Right hindlimb (tissue), 1 donor: ENCODE measurements at places on chromosomes 2 and 18.

GRCh38 chr18:25976554-25976953 is 113.9 kb downstream of the SS18 start:
- DNase-seq: peak; percentile 56

DNA sequence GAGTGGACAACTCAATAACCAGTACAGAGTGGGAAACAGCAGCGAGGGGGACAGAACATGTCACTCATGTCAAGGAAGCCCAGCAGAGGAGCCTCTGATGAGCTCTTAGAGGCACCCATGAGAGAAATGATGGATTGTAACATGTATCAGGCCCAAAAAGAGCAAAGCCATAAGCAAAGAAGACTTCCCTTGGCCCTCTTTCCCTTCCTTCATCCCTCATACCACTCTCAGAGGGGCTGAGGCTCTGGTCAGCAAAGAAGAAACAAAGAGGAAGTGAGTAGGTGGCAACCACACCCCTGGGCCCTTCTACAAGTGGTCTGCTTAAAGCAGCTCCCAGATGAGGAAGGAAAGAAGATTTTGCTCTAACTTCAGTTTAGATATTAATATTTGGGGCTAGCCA is 112.8 kb downstream of the CDC42EP3 start:
- DNase-seq: no peak

GRCh38 chr2:131011486-131011885 is 81.8 kb downstream of the FAM168B start:
- DNase-seq: no peak

GRCh38 chr2:231399046-231399852 is 3.7 kb downstream of the B3GNT7 start:
- no peak for DNase-seq

DNA sequence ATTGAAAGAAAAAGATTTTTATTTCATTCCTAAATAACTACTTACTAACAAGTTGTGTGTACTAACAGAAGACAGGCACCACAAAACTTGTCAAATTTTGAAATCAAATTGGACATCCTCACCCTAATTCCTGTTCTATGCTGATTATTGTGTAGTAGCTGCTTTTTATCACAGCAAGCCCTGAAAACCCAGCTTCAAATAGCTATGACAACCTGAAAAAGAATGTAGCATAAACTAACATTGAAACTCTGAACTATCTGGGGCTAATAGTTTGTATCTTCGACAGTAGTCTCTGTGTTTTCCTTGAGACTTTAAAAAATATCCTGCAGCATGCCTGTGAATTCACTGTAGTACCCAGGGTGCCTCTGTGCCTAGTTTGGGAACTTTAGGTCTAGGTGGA is 122.6 kb downstream of the WDPCP start:
- DNase-seq: no peak

DNA sequence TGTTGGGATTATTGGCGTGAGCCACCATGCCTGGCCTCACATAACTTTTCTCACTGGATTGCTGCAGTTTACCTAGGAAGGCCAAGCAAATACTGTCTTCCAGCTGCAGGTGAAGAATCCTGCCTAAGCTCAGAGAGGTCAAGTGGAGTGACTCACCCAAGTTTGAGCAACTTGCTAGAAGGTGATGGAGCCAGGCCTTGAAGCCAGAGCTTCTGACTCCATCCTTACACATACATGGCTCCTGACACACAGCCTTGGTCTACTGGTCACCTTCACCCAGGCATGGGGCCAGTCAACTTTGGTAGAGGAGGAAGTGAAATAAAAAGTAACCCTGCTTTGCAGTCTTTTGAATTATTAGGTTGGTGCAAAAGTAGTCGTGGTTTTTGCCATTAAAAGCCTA is 93.5 kb downstream of the VWA3B start:
- DNase-seq: no peak
